GM23338 (cell line): ENCODE measurements at places on chromosomes 4 and X.

- no peak for DNase-seq
Measured at GRCh38 chrX:138858438-138858837, 146.9 kb upstream of the FGF13 start.

DNA sequence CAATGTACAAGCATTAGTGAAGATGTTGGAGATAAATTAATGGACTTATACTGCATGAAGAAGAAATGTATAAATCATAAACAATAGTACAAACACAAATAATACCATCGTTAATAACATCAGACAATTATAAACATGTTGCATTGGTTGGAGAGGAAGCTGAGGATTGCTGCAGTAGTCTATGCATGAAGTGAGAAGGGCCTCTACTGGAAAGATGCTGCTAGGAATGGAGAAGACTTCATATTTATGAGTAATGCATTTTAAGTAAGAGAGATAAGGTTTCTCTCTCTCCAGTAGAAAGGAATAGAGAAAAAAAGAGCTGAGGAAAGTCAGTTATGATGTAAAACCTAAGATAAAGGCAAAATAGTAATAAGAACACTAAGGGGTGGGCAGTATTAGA is 247.8 kb downstream of the GRID2 start:
- no peak for DNase-seq

DNA sequence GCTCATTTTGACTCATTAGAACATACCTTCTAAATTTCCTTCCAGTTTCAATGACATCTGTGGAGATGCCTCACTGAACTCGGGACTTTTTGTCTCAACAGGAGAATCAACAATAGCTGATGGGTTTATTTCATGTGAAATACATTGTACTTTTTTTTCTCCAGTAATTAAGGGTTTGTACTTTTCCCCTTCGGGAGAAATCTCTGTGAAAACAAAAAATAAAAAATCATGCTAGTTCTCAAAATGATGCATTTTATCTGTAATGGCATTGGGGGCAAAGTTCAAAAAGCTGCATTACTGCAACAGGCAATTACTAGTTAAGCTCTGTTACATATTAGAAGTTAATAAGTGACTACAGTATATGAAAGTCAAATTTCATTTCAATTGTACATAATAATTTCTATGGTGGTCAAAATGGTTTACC is 167.3 kb upstream of the SH3RF1 start:
- DNase-seq: no peak

DNA sequence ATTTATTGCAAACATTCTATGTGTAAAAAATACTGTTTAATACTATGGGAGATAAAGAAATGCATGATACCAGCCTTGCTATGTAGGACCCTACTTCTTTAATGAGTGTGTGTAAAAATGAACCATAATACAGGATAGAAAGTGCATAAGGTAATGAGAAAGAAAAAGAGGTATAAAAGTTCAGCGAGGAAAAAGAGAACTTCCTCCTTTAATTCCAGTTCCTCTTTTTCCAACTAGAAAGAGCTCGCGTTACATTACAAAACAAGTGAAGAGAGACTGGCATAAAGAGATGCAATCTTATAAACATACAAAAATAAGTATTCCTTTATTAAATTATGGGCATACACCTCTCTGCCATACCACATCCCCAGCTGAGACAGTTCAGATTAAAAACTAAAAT is 77.4 kb downstream of the ANKRD17 start:
- DNase-seq: no peak

GRCh38 chrX:10089378-10089795 is 67.4 kb upstream of the CLCN4 start:
- no peak for DNase-seq

GRCh38 chrX:8122538-8122937 is 48.5 kb downstream of the VCX2 start:
- DNase-seq: no peak

DNA sequence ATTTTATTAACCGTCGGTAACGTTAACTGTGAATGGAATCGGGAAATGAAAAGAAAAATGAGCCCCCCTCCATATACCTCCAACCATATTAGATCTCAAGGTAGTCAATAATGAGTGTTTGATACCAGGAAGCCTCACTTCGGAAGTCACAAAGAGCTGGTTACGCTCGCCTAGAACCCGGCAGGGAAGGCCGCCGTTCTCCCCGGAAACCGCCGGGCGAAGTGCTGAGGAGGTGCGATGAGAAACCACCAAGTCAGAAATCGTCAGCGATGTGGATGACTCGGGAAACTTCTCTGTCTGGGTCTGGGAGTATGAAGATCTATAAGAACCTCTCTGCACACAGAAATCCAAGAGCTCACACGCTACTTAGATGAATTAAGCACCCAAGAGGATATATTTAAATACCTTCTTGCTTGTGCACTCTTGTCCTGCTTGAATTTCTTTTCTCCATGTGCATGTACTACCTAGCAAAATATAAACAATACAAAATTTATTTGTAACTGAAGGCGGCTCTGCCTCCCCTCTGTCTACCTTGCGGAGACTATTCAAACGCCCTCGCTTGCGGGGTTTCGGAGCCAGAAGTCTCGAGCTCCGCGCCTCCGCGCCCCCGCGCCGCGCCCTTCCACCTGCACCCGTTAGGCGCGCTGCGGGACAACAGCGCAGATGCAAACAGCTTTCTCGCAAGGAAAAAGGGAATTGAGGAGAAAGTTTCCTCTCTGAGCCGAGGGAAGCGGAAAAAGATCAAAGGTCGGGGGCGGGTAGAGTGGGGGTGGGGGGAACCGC is 17.8 kb downstream of the NKX6-1 start:
- peak; percentile 52 for DNase-seq

DNA sequence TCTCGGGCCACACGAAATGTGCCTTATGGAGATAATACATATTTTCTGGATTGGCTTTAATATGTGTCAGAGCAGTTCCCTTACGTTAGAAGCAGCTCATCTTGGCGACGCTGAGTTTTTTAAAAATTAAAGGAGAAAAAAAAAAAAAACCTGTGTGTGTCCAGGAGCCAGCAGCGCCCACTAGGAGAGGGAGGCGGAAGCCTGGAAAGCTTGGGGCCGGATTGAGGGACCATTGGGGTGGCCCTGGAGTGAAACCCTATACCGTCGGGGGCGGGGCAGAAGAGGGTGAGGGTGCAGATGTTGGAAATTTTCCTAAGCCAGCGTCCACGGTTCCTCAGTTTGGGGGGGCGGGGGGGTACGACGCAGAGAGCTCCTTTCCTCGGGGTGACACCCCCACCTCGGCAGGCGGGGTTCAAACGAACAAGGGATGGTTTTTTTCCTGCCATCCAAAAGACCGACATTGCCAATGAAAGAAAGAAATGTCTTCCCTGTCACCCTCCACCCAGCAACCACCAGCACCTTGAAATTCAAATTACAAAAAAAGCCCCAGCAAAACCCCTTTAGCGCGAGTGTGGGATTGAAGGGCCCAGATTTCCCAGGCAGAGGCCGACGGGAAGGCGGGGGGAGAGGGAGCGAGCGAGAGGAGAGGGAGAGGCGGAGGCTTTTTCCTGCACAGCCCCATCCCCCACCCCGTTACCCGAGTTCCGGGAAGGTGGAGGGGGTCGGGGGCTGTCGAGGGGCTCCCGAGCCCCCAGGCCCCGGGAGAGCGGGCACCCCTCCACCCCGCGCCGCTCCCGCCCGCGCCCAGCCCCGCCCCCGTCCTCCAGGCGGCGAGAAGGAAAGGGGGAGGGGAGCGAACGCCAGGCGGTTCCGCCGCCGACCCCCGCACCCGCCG is 859 bp downstream of the SMARCA1 start:
- peak; percentile 76 for DNase-seq

DNA sequence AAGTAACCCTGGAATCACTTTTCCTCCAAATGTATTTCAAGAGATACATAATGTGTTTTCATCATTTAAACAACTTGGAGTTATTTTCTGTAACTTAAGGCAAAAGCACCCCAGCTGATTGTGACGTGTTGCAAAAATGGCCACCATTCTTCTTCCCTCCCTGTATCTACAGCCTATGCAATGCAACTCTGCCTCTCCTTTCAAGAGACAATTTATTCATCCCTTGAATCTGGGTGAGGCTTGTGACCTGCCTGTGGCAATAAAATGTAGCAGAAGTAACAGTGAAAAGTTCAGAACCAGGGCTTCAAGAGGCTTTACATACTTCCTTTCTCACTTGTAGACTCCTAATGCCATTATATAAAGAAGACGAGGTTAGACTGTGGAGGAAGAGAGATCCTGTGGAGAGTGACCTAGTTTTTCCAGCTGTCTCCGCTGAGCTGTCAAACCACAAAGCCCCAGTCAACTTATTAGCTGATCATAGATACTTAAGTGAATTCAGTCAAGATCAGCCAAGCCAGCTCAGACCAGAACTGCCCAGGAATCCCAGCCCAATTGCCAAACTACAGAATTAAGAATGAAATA is 81.0 kb upstream of the KLF3 start:
- DNase-seq: no peak

GRCh38 chr4:142700531-142700930 is 145.6 kb downstream of the INPP4B start:
- DNase-seq: no peak

- no peak for DNase-seq
Measured at GRCh38 chr4:8073206-8073863, 85.3 kb downstream of the ABLIM2 start.

- DNase-seq: no peak
Measured at GRCh38 chr4:73197220-73197619, 61.4 kb downstream of the ANKRD17 start.

GRCh38 chrX:103518571-103518970 is 718 bp downstream of the RAB40A start:
- DNase-seq: no peak

- peak; percentile 79 for DNase-seq
Measured at GRCh38 chrX:130025256-130025655, 42.8 kb downstream of the BCORL1 start.

- peak; percentile 76 for DNase-seq
Measured at GRCh38 chrX:153400146-153401132, 711 bp downstream of the PNMA6E start.

DNA sequence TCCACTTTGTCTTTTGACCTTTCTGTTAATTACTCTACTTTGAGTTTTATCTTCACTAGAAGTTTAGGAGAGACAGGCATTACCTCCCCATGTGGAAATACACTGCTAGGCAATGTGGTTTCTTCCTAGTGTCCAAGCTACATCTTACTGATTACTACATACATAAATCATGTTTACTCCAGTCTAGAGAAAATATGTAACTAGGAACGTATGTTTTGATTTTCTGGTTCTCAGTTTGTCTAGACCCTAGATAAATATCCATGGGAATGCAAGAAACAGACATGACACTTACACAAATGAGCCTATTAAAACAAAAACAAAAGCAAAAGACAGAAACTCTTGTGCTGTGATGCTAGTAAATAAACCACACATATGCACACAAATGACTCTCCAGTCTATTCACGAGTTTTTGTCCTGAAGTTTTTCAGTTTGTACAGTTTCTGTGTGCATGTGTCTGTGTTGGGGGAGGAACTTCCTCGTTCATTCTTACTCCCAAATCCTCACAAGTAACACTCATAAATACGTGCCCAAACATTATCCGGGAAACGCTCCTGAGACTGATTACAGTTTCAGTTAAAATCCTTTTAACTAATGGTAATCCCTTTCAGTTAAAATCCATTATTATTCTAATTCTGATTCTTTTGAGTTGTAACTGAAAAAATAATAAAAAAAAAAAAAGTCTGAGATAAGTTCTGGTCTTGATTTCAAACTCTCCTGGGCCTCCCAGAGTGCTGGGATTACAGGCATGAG is 283.5 kb upstream of the FTHL17 start:
- DNase-seq: no peak

- DNase-seq: no peak
Measured at GRCh38 chr4:128355305-128355704, 67.7 kb upstream of the PGRMC2 start.

DNA sequence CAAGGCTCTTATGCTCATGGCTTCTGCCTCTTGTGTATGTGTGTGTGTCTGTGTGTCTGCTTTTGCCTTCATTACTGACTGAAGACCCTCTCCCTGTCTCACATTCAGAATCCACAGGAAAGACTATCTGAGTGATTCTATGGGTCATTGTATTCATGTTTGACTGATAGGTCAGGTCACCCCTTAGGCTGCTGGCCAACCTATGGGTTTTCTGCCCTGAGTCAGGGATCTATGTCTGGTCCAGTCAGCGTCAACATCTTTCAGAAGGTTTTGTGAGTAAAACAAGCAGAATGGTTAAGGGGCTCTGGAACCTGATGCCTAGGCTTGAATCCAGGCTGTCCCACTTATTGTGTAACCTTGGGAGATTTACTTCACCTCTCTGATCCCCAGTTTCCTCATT is 30.5 kb downstream of the NHSL2 start:
- no peak for DNase-seq

DNA sequence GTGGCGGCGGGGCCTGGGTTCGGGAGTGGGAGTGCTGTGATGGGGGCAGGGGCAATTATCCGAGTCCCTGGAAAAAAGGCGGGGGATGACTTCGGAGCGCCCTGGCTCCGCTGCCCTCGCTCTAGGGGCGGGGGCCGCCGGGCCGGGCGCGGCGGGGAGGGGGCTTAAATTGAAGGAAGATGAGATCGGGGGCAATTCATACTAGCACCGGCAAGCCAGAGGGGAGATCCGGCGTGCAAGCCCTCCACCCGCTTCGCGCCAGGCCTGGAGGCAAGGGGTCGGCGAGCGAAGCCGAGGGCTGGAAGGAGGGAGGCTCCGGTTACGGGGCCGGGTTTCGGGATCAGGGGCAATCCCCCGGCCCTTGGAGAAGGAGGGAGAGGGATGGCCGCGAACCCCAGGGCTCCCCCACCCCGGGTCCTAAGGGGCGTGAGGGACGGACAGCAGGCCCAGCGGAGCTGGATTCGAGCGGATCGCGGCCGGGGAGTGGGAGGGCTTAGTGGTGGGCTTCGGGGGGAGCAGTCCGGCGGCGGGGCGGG is 1.2 kb downstream of the BCORL1 start:
- DNase-seq: peak; percentile 50

GRCh38 chr4:186845137-186845842 is 121.6 kb upstream of the FAT1 start:
- DNase-seq: no peak

DNA sequence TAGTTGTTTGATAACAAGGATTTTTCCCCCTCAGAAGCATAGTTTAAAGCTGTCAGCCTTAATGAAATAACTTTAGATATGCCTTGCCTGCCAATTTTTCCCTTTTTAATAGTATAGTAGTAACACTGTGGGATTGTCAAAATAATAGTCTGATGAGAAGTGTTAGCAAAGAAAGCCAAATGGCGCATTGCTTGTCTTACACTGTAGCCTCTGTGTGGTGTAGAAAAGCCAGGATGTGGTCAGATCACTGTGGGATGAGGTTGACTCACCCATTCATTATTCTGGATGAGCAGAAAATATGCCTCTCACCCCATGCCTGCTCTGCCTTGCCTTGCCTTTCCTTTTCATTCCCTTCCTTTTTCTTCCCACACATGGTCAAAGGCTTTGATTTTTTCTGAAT is 257.8 kb upstream of the NRK start:
- DNase-seq: no peak

GRCh38 chrX:51747671-51748070 is 4.4 kb downstream of the GSPT2 start:
- DNase-seq: no peak

- DNase-seq: no peak
Measured at GRCh38 chr4:188612659-188613058, 473.4 kb downstream of the TRIML1 start.

GRCh38 chr4:105417624-105418023 is 56.2 kb downstream of the PPA2 start:
- DNase-seq: no peak
